ENCODE measurements at places on chromosomes 6 and 20. TPM values are rescaled to one million over a fixed set of nuclear protein-coding genes. Genes with fewer than 3 reads are reported as not detected.

GRCh38 chr6:139161169-139161568 lies 26.3 kb downstream of the HECA start:
- peaks cover 70% of the 10 kb centered on the region for H3K36me3 ChIP-seq
- H3K27ac ChIP-seq = peak overlapping the region; percentile 96
- peak; percentile 66 for ATAC-seq
- H3K27me3 ChIP-seq = no peaks in the 10 kb centered on the region
- peak overlapping the region; percentile 77 for H3K4me3 ChIP-seq
- H3K4me1 ChIP-seq = peaks cover 69% of the 10 kb centered on the region

GRCh38 chr6:43753570-43754183 lies 16.3 kb upstream of the VEGFA start:
- ATAC-seq = no peak
- H3K4me1 ChIP-seq = no peaks in the 10 kb centered on the region
- H3K27ac ChIP-seq = peak overlapping the region; percentile 1

The PHACTR3 gene
- total RNA-seq = not detected

- H3K36me3 ChIP-seq = no peaks in the 10 kb centered on the region
- H3K27me3 ChIP-seq = peaks cover 15% of the 10 kb centered on the region
- no peak overlapping the region for H3K27ac ChIP-seq
- no peaks in the 10 kb centered on the region for H3K4me1 ChIP-seq
- ATAC-seq = no peak
Measured at GRCh38 chr6:138226700-138227315, 8.5 kb upstream of the PBOV1 start.

GRCh38 chr6:129651291-129651691 lies 58.7 kb downstream of the ARHGAP18 start:
- ATAC-seq = no peak
- H3K4me3 ChIP-seq = no peak overlapping the region
- no peak overlapping the region for H3K27ac ChIP-seq
- H3K36me3 ChIP-seq = no peaks in the 10 kb centered on the region
- no peaks in the 10 kb centered on the region for H3K27me3 ChIP-seq

DNA sequence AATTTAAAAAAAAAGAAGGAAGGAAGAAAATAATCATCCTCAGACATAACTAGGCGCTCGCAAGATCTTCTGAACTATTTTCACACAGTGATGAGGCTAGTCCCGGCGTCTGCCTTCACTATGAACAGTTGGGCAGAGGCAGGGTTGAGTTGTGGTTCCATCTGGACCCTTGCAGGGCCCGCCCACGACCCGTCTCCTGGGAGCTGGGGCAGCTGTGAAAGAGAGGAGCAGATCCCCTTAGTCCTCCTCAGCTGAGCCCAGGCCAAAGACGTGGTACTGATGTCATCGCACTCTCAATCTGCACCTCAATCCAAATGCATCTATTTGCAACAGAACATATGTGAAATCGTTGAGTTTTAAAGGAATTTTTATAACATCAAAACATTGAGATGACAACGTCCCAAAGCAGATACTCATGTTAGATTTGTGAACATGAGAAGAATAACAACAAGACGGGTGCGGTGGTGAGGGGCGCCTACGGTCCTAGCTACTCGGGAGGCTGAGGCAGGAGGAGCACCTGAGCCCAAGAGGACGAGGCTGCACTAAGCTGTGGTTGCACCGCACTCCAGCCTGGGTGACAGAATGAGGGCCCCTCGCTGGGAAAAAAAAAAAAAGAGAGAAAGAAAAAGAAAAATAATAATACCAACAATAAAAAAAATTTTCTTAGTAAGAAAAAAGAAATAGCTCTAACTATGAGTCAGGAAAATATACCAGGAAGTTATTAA lies 15.3 kb downstream of the TCFL5 start:
- H3K4me3 ChIP-seq = no peak overlapping the region
- H3K27ac ChIP-seq = no peak overlapping the region
- peaks cover 19% of the 10 kb centered on the region for H3K36me3 ChIP-seq

GRCh38 chr6:10954590-10955010 lies 67.7 kb downstream of the SYCP2L start:
- H3K4me3 ChIP-seq = no peak overlapping the region
- no peaks in the 10 kb centered on the region for H3K36me3 ChIP-seq
- H3K27me3 ChIP-seq = peaks cover 16% of the 10 kb centered on the region
- no peak overlapping the region for H3K27ac ChIP-seq
- H3K4me1 ChIP-seq = no peaks in the 10 kb centered on the region

The TRIM40 gene
- not detected for total RNA-seq

The IL20RA gene
- total RNA-seq = 0.06 TPM

DNA sequence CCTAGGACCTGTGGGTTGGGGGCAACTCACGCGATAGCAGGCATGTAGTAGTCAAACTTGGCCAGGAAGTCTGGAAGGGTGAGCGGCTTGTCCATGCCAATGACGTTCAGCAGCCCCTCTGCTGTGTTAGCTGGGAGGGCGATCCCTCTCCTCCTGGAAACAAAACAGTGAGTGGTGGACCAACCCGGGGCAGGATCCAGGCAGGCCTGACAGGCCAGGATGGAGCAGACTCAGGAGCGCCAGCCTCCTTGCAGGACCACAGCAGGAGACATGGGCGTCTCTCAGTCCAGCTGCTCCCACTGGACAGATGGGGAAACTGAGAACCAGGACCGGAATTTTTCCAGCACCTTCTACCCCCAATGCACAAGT lies 22.5 kb downstream of the ADA start:
- no peak overlapping the region for H3K4me3 ChIP-seq
- H3K27me3 ChIP-seq = no peaks in the 10 kb centered on the region
- no peak overlapping the region for H3K27ac ChIP-seq
- H3K36me3 ChIP-seq = peaks cover 32% of the 10 kb centered on the region
- ATAC-seq = no peak

GRCh38 chr6:156593893-156594292 lies 183.3 kb upstream of the ARID1B start:
- no peak for ATAC-seq
